ENCODE measurements at places on chromosomes 12 and 14.

GRCh38 chr12:124461851-124462623 lies 105.4 kb downstream of the NCOR2 start:
- no peak for DNase-seq

DNA sequence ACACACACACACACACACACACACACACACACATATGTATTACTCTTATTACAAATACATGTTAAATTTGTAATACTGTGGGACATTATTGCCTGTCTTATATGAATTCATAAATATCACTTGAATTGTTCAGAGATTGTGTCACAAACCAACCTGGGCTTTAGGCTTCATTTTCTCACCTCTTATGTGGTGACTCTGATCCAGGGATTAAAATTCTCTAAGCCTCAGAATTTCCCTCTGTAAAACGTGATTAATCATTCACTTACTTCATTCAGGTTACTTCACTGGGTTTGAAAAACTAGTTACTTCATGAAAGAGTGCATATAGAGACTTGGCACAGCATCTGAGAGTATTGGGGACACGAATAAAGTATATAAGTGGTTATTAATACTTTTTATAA lies 240.3 kb upstream of the PDZRN4 start:
- DNase-seq = no peak

GRCh38 chr12:130954544-130954831 lies 781 bp downstream of the ADGRD1 start:
- DNase-seq = no peak

- no peak for DNase-seq
Measured at GRCh38 chr12:104856531-104856930, 101.6 kb downstream of the SLC41A2 start.

All from CD8-positive, alpha-beta memory T cell (primary cell).